HL-60 (cell line): ENCODE measurements at places on chromosomes 3 and 15.

- DNase-seq: no peak
Measured at GRCh38 chr3:177312491-177312890, 115.2 kb upstream of the TBL1XR1 start.

- peak; percentile 76 for DNase-seq
Measured at GRCh38 chr15:93028632-93029213, 60.3 kb downstream of the RGMA start.

DNA sequence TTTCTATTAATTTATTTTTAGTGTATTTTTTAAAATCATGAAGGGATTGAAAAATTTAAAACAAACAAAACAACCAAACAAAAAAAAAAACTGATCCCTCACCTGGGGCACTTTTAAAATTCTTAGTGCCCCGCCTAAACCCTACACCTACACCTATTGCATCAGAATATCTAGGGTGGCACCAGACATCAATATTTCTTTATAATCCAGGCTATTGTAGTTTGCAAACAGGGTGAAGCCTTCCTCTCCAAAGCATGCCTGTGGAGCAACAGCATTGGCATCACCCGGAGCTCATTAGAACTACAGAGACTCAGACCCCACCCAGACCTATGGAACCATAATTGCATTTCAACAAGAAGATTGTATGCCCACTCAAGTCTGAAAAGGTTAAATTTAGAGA, 54.9 kb upstream of the ACP3 start:
- no peak for DNase-seq

DNA sequence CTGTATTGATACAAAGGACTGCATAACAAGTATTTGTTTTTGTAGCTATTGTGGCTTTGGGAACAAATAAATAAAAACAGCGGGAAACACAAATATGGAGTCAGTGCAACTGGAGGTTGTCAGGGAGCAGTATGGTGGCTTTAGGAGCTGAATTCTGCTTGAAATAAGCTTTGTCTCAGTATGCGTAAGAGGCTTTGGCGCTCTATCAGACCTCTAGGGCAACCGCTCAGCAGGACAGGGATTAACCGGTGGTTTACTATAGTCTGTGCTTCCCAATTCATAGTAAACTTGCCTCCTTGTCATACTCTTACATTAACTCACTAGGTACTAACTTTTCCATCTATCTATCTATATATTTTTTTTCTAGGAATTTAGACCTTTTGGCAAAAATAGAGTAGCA, 104.6 kb downstream of the ZIC1 start:
- DNase-seq: no peak

DNA sequence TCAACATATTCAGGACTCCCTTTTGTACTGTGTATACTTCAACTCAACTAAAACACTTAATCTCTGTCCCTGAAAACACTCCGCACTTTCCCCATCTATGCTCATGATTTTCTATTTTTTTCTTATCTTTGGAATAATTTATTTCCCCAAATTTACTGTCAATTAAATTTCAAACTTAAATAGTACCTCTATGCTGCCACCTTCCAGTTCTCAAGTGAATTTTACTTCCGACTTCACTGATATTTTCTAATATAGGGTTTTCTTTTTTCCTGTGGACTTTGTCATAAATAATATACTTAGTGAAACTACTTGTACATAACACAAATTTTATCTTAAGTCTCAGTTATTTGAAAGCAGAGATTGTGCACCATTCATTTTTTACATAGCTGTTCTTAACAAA, 1303.3 kb downstream of the OTOL1 start:
- DNase-seq: no peak

- no peak for DNase-seq
Measured at GRCh38 chr3:148901987-148902791, 37.1 kb downstream of the CPA3 start.

- no peak for DNase-seq
Measured at GRCh38 chr15:87816811-87817210, 439.7 kb downstream of the NTRK3 start.

GRCh38 chr3:87260270-87260669, 16.1 kb downstream of the POU1F1 start:
- DNase-seq: peak; percentile 37

DNA sequence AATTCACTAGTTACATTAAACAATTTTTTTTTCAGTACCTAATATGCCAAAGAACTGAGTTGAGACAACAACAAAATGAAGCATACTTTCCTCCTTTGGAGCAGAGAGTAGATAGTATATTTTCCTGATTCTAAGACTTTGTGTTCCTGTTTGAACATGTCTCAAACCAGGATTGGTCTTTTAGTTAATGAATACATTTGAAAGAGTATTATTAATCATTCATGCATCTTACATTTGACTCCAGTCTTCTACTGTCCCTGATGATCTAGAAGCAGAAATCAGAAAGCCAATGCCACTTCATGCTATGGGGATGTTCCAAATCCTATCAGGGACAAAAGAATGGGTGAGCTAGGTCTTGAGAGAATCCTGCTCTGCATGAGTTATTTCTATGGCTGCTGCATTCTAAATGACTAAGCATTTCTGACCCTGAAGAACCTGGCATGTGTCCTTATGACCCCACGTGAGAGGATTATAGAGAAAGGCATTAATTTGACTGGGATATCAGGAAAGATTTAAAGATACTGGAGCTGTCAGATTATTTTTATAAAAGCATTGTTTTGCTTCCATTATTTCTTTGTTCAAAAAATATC, 32.9 kb upstream of the MBNL1 start:
- no peak for DNase-seq

DNA sequence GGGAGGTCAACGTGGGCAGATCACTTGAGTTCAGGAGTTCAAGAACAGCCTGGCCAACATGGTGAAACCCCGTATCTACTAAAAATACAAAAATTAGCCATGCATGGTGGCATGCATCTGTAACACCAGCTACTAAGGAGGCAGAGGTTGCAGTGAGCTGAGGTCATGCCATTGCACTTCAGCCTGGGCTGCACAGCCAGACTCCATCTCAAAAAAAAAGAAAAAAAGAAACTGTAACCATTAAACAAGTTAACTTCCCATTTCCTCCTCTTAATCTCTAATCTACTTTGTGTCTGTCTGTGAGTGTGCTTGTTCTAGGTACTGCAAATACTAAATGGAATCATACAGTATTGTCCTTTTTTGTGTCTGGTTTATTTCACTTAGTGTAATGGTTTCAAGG, 2.7 kb downstream of the RBM6 start:
- DNase-seq: no peak

DNA sequence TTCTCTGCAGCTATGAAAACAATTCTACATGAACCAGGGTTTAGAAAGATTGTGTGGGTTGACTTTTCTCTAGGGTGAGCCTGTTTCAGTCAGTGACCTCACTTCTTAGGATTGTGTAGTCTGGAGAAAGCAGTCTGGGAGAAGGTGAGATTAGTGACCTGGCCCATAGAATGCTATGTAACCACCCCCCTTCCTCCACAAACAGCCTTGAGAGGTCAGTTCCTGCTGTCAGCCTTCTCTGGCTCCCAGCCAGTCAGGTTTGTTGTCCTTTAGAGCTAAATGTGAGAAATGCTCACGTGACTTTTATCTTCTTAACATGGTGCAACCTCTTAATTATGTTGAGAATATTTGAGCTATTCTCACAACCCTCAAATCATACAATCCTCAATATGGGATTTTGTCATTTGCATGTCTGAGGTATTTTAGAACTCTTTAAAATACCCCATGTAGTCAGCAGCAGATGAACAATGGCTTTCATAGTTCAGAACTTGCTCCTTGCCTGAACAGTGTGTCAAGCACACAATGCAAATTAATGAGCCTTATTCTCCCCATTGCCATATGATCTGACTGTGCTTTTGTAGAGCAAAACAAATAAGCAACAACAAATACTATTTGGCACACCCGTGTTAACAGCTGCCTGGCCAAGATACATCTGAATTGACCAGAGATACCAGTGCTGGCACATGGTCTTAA, 311.6 kb downstream of the CNTN6 start:
- no peak for DNase-seq

- DNase-seq: no peak
Measured at GRCh38 chr3:148238421-148238821, 459.3 kb upstream of the AGTR1 start.

GRCh38 chr3:52534281-52535183, 875 bp upstream of the NT5DC2 start:
- DNase-seq: no peak

DNA sequence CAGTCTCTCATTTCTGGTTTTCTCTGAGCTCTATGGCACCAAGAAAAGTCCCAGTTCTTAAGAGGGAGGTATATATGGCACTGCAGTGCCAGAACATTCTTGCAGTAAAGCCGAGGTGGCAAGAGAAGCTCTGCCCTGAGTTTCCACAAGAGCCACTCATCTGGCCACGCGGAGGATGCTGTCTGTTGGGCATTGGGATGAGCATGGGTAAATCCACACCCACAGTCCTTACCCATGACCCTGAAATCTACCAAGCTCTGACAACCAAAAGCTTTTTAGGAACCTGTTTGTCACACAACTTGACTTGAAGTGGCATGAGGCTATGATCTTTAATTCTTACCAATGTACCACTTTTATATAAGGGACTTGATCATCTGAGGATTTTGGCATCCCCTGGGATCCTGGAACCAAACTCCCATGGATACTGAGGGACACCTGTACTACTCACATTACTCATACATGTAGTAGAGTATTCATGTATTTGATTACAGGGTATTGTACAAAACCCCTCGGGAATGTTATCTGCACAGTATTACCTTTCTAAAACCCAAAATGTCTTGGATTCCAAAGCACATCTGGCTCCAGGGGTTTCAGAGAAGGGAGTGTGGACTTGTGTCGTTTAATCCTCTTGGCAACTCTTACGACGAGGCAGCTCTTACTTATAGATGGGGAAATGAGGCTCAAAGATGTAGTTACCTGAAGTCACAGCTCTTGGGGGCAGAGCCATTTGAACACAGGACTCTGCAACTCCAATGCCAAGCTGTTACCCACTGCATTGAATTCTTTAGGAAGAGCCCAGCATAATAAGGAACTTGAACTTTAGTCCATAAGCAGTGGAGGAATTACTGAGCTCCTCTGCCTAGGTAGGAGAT, 8.8 kb downstream of the RPL32 start:
- no peak for DNase-seq

DNA sequence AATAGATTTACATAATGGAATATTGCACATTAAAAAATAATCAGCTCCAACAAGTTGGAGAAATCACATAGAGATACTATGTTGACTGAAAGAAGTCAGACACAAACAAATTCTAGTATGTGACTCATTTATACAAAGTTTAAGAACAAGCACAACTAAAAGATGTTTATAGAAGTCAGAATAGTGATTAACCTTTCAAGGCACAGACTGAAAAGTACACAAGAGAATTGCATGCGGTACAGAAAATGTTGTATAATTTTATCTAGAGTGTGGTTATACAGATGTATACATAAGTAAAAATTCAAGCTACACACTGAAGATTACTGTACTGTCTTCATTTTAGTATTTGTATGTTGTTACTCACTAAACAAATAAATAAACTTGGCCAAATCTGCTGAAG, 19.3 kb upstream of the ATOSA start:
- DNase-seq: no peak

DNA sequence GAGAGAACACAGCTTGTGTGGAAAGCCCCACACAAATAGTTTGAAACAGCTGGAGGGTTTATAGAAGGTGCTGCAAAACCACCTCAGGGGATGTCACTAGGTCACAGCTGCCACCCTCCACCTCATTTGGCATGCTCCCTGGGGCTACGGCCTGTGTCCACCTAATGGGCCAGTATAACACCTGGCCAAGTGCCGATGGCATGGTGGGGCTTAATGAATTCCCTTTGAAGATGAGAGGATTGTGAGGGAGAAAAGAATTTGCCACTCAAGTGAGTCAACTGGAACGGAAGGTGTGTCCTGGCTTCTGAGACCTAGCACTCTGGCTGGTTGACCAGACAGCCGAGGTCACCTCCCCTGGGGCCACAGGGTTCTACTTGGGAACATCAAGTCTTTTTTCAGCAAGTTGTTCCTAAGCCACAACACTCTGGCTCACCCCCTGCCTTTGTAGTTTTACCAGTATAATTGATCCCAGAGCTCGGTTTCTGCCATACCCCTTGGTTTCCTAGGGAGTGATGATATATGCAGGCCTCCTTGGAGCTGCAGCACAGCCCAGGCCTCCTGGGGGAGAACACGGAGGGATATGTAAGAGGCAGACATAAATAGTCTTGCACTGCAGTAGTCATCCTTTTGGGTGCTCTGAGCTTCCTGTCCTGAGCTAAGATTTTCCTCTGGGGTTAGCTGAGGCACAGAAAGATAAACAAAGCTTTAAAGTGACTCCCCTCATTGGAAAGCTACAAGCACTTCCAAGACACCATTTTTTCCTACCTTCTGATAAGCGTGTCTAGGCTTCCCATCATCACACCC, 178.2 kb upstream of the LPP start:
- DNase-seq: no peak

DNA sequence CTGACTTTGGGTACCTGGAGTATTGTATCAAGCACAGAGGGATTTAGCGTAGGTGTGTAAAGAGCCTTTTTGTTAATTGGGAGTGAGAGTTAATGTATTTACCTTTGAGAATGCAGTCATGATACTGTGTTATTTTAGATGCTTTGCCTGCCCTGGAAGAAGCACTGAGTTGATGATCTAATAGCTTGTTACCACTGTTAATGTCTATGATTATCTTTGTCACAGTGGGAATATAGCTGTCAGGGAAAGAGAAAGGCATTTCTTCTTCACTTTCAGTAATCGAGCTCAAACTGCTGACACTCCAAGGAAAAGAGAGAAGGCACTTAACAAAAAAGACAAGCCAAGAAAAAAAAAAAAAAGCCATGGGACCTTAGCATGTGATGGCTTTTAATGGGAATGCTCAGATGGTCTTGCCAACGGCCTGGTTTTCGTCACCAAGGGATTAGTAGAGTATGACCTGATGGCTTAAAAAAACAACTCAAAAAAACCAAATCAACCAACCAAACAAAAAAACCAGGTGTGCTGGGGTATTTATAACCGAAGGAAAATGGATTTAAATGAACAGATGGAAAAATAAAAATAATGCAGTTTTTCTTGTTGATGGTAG, 387.4 kb downstream of the PTPRG start:
- DNase-seq: no peak

- DNase-seq: no peak
Measured at GRCh38 chr15:23567921-23568320, 2.4 kb downstream of the MKRN3 start.

DNA sequence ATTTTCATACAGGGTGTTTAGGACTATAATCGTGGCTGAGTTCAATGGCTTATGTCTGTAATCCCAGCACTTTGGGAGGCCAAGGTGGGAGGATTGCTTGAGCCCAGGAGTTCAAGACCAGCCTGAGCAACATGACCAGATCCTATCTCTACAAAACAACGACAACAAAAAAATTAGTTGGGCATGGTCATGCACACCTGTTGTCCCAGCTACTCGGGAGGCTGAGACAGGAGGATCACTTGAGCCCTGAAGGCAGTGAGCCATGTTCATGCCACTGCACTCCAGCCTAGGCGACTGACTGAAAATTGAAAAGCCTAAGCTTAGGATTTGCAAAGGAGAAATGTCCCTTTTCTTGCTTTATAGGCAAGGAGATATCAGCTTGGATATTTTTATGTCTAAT, 1.5 kb downstream of the BRK1 start:
- no peak for DNase-seq

DNA sequence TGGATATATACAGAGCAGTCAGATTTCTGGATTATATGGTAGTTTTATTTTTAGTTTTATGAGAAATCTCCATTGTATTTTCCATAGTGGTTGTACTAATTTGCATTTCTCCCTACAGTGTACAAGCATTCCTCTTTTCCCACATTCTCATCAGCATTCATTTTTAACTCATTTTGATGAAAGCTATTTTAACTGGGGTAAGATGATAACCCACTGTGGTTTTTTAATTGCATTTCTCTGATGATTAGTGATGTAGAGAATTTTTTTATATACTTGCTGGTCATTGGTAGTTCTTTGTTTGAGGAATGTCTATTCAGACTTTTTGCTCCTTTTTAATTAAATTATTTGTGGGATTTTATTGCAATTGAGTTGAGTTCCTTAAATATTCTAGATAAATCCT, 903.6 kb downstream of the DIPK2A start:
- DNase-seq: no peak
